NCI-H446 treated with DMSO at 0.1 percent for 48 hours (cell line): ENCODE measurements at places on chromosomes 3 and 15.

DNA sequence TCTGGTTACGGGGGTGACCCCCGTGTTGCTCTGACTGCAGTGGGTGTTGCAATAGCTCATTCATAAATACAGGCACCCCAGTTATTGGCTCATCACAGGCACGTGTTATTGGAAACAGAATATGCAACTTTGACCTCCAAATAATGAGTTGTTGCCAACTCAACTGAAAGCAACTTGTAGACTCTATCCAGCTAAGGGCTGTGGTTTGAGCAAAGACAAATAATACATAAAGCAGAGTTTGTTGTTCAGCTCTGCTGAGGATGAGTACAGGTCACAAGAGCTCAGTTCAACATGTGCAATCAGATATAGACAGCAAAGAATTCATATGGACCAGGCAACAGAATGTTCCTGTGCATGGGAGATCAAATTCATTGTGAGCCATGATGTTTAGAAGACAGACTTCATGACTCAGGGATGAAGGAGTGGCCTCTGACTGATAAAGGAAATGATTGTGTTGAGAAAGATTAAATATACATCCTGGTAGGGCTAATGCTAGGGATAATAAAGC, 87.6 kb upstream of the LRIG1 start:
- no peak for DNase-seq

DNA sequence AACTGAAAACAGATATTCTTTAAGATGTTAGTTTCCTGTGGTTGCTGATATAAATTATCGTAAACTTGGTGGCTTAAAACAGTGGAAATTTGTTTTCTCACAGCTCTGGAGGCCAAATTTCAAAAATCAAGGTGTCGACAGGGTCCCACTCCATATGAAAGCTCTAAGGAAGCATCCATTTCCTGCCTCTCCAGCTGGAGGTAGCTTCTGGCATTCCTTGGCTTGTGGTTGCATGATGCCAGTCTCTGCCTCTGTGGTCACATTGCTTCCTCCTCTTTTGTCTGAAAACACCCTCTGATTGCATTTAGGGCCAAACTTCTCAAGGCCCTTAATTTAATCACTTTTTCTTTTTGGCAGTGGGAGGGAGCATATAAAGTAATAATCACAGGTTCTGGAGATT, 96.8 kb downstream of the PPM1L start:
- DNase-seq = no peak

GRCh38 chr15:51075364-51075763, 19.3 kb downstream of the TNFAIP8L3 start:
- DNase-seq = peak; percentile 69

DNA sequence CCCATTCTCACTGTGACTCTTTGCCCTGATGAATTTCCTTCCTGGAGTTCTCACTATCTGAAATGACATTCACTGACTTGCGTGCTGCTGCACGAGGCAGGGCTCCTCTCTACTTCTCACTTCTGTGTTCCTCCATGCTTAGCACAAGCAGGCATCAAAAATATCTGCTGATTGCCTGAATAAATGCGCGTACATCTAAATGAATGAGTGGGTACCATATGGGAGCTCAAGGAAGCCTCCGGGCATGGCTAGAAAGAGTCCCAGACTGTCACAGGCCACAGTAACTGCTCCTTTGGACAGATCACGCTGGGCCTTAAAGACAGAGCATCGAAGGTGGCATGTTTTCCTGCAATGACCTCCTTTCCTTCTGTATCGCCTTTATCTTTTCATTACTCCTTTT, 31.6 kb downstream of the HCN4 start:
- DNase-seq = no peak

DNA sequence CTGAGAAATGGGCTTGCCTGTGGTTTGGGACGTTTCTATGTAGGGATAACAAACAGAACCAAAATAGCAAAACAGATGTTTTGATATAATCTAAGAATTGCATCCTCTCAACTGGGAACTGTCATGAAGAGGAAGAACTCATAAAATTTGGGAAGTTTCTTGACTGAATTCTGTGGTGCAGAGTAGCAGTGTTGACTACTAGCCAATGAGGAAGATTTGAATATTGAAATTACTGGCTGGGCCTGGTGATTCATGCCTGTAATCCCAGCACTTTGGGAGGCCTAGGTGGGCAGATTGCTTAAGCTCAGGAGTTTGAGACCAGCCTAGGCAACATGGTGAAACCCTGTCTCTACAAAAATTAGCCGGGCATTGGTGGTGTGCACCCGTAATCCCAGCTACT, 42.2 kb downstream of the ZNF609 start:
- no peak for DNase-seq

DNA sequence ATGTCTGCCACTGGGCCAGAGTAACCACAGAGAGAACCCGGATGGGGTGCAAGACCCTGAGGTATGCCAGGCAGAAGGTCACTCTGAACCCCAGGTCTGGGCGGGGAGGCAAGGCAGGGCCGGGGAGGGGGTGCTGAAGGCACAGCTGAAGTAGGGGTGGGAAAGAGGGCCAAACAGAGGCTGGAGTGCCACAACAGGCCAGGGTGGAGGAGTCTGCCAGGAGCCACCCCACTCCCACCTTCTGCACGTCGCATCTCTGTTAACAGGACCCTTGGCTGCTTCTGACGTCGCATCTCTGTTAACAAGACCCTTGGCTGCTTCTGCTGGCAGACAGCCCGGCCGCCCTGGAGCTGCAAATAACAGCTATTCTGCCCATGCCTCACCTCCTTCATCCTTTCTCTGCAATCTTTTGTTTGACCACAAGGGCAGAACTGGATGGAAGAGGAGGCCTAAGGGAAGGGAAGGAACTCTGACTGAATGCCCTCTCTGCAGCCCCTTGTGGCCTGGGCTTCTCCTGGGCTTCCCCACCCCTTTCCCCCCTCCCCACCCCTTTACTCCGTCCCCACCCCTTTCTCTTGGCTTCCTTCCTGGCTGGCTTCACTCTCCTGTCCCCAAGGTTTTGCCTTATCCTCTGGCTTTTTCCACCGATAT, 20.6 kb upstream of the FBLN2 start:
- DNase-seq = peak; percentile 53

DNA sequence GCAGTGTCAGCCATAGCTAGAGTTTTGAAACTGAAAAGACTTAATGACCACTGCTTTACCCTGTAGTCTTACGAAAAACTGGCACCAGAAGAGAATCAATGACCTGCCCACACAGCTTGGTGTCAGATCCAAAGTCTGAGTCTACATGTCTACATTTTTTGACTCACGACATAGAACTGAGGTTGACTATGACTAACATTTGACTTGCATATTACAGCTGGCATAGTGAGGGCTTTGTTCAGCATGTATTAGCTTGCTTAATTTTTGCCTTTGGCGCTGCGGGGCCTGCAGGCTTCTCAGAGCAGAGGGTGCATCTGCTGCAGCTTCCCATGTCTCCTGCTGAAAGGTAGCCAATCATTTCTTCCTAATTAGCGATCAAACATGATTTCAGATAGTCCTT, 167.0 kb downstream of the EBLN2 start:
- no peak for DNase-seq

DNA sequence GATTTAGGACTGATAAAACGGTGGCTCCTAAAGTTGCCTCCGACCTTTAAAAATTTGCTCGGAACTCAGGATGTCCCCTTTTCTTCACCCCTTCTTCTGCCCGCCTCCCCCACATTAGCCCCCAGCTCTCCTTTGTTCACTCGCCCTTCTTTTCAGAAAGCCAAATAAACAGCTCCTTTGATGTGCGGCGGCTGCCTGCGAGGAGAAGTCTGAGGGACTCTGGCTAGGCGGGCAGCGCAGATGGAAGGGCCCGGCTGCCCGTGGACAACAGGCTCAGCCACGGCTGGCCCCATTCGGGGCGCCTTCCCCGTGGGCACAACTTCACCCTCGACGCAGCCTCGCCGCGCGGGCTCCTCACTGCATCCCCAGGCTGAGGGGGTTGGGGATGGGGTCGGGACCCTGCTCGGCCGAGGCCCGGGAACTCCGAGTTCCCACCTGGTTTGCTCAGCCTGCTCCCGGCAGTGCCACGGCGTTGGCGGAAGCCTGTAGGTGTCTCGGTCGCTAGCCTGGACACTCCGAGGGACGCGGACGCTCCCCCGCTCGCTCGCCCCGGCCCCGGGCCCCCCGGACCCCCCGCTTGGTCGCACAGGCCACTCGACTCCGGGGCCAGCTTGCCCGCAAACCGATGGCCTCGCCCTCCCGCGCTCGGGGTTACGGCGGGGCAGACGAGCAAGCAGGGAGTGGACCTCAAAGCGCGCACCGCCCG, 897 bp upstream of the TLE3 start:
- no peak for DNase-seq

- no peak for DNase-seq
These were observed 487 bp upstream of the HES1 start for GRCh38 chr3:194135516-194135805.

DNA sequence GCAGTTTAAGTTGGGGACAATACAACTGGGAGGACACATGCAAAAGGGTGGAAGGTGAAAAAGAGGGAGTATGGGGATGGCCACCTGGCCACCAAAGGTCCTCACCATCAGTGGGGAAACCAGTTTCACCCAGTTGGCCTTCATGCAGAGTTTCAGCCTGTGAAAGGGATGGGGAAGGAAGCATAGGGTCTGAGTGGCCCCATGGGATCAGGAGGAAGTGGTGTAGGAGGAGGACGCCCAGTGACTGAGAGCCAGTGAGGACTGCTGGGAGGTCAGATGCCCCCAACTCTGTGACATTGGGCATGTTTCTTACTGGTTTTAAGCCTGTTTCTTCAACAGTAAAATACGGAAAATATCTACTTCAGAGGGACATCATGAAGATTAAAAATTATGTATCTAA, 16.3 kb downstream of the BCL2A1 start:
- DNase-seq = no peak

- DNase-seq = no peak
These were observed at the start of the genes BBS4 and HIGD2B for GRCh38 chr15:72685925-72686794. Gene BBS4 (plus strand): TSS chr15:72686207. CDS start chr15:72686228, 21 bp downstream. Gene HIGD2B (minus strand): TSS chr15:72686182. CDS start chr15:72676374, 9,808 bp downstream.

GRCh38 chr15:39642011-39642640, 61.2 kb downstream of the THBS1 start:
- DNase-seq = no peak

DNA sequence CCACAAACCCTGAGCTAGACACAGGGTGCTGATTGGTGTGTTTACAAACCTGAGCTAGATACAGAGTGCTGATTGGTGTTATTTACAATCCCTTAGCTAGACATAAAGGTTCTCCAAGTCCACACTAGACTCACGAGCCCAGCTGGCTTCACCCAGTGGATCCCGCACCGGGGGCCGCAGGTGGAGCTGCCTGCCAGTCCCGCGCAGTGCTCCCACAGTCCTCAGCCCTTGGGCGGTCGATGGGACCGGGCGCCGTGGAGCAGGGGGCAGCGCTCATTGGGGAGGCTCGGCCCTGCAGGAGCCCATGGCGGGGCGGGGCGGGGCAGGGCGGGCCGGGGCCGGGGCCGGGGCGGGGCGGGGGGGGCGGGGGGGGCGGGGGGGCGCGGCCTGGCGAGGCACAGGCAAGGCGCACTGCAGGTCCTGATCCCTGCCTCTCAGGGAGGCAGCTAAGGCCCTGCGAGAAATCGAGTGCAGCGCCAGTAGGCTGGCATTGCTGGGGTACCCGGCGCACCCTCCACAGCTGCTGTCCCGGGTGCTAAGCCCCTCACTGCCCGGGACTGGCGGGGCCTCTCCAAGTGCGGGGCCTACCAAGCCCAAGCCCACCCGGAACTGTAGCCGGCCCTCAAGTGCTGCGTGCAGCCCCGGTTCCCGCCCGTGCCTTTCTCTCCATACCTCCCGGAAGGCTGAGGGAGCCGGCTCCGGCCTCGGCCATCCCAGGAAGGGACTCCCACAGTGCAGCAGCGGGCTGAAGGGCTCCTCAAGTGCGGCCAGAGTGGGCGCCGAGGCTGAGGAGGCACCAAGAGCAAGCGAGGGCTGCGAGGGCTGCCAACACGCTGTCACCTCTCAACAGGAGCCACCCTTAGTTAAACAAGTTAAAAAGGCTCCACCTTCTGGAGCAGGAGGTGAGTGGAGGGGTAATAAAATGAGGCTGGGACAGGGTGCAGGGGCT, 9.8 kb upstream of the TMEM40 start:
- no peak for DNase-seq

DNA sequence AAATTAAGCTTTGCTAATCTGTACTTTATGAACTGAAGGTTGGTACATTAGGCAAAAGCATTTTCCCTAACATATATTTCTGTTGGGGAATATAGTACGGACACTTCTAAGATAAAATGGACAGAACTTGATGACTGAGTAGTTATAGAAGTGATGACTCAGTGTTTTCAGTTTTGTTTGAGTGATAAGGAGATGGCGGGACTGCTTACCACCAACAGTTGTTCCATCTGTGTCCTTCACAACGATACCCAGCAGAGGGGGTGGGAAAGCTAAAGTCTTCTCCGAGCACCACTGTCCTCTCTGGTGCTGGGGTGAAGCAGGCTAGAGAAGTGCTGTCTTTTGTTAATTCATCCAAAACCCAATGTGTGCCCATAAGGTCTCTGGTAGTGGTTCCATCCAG, 195.8 kb downstream of the CD47 start:
- DNase-seq = no peak

- no peak for DNase-seq
These were observed 110.0 kb downstream of the ARNT2 start for GRCh38 chr15:80514071-80514780.

DNA sequence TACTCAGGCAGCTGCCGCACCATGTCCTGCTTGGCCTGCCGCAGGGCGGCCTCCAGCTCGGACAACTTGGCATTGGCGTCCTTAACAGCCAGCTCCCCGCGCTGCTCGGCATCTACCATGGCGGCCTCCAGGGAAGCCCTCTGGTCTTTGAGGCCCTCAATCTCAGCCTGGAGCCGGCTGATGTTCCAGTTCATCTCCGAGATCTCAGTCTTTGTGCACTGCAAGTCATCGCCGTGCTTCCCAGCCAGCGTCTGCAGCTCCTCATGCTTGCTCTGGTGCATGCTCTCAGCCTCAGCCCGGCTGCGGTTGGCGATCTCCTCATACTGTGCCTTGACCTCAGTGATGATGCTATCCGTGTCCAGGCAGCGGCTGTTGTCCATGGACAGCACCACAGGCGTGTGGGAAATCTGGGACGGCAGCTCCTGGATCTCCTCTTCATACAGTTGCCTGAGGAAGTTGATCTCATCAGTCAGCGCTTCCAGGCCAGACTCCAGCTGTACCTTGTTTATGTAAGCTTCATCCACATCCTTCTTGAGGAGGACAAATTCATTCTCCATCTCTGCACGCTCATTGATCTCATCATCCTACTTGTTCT, 15.5 kb upstream of the PSTPIP1 start:
- DNase-seq = no peak

- no peak for DNase-seq
These were observed 1.6 kb downstream of the SHF start for GRCh38 chr15:45185903-45186770.

DNA sequence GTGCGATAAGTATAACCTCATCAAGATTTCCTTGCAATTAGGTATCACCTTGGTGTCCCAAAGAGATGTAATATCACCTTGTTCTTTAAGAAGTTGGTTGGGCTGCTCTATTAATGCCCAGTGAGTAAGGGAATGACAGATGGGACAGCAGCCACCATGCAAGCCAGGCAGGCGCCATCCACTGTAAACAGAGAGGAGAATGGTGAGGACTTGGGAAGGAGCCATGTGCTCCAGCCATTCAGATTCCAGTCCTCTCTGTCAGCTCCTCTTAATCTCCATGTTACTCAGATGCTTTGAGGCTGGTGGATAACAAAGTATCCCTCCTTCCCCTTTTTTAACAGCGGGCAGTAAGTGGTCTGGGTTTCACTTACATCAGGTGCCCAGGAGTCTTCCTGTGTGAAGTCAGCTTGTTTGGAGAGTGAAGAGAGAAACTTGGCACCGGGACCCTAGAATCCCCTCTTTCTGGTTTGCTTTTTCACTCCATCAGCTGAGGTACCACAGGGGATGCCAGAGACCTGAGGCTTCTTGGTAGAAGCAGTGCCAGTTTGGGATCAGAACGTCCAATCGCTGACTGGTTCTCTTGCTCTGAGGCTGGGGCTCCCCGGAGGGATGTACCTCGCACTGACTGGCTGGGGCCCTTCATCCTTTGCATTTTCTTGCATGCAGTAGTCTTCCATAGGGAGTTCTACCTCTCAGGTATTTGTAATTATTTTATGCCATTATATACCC, 29.5 kb downstream of the SLCO3A1 start:
- DNase-seq = peak; percentile 80
